Esophagus squamous epithelium (tissue), 5 donors: ENCODE measurements at places on chromosomes 6 and 20.

DNA sequence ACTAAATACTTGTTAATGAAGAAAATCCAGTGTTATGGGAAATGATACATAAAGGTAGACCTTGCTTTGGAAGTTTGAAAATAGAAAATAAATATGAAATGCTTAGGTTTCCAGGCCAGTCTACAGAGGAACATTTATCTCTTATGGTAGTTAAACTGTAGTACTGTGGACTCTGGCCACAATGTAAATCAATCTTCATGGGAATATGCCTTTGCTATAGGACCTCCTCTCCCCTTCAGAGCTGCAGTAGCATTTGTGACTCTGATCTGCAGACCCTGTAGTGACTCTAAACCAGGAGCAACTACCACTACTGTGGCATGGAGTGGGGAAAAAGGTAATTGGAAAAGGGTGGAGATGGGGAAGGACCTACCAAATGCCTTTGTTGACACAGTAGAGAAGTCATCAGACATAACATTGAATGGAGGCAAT, 4.5 kb downstream of the HSPA1A start:
- DNase-seq: no peak

- no peak for DNase-seq
Observed at GRCh38 chr6:22357724-22358189, 60.9 kb upstream of the PRL start.

GRCh38 chr6:43009124-43009523, 4.6 kb downstream of the MEA1 start:
- no peak for DNase-seq

DNA sequence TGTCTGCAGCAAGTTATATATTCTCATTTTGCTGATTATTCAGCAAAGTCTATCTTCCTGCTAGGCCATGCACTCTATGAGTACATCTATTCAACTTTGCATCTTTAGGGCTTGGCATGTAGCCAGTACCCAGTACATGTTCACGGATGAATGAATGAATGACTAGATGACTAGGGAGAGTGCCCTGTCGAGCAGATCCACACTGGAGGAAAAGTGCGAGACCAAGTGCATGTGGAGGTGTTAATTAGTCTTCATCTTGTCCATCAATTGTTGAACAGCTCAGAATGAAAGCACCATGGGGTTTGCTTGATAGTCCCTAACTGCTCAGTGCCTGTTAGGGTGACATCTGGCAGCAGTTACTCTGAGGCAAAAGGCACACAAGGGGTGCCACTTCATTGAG, 30.4 kb downstream of the TM9SF4 start:
- DNase-seq: no peak

- DNase-seq: no peak
Observed at GRCh38 chr6:49556429-49556837, 6.0 kb downstream of the C6orf141 start.

DNA sequence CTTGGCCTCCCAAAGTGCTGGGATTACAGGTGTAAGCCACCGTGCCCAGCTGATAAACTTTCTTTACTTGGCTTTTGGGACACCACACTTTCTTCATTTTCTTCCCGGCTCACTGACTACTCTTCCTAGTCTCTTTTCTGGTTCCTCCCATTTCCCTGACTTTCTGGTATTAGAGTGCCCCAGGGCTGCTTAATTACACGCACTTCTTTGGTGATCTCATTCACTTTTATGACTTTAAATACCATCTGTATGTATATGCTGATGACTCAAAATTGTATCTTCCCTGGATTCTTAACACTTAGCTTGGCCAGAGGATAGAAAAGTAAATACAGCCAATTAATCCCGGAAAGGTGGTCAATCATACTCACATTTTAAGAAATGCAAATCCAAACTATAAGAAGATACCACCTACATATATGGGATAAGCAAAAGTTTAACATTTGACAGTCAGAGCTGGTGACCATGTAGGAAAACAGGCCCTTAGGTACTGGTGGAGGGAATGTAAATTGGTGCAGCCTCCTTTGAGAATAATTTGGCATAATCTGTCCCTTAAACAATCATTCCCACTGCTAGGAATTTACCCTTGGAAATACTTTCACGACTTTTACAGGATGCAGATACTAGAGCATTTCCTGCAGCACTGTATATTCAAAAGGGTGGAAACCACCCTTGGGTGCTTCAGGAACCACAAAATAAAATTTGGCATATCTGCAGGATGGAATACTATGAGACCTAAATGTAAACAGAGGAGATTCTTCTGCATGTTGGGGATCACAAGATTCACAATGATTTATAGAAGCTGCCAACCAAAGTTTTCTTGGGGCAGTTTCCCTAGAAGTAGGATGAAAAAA, 9.4 kb upstream of the NANP start:
- DNase-seq: no peak

- no peak for DNase-seq
Observed at GRCh38 chr6:12851123-12851695, 134.6 kb downstream of the PHACTR1 start.

DNA sequence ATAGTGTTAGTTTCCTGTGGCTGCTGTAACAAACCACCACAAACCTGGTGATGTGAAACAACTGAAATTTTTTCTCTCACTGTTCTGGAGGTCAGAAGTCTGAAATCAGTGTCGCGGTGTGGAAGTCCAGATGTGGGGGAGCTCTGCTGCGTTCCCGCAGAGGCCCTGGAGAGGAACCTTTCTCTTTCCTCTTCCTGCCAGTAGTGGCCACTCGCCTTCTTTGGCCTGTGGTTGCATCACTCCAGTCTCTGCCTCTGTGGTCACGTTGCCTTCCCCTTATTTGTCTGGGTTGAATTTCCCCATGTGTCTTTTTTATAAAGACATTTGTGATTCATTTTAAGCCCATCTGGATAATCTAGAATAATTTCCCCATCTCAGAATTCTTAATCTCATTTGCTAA, 295.5 kb upstream of the FLRT3 start:
- DNase-seq: no peak

GRCh38 chr6:100456908-100457235, 7.8 kb downstream of the SIM1 start:
- no peak for DNase-seq
